Mammary epithelial cell (primary cell): ENCODE measurements at places on chromosomes 6 and 20. TPM values are rescaled to one million over a fixed set of nuclear protein-coding genes. Genes with fewer than 3 reads are reported as not detected.
A peak's percentile ranks its signal among the peaks of the same experiment; 100 is the strongest.

Gene TCF19
- 8.6 and 29.7 TPM in 2 replicates for total RNA-seq

Gene ATXN1
- 18.5 and 34.3 TPM in 2 replicates for total RNA-seq

Gene DTNBP1
- total RNA-seq, result 9.7 and 9.9 TPM in 2 replicates

Gene ABT1
- 14.2 TPM for total RNA-seq

Gene ADGRF5
- 1.5 TPM for total RNA-seq

Gene KIFC1
- total RNA-seq, result 2.8 TPM

Gene MAFB
- 6.5 TPM for total RNA-seq

GRCh38 chr6:152087096-152087495 is 279.6 kb downstream of the ESR1 start:
- DNase-seq, result peak; percentile 37

DNA sequence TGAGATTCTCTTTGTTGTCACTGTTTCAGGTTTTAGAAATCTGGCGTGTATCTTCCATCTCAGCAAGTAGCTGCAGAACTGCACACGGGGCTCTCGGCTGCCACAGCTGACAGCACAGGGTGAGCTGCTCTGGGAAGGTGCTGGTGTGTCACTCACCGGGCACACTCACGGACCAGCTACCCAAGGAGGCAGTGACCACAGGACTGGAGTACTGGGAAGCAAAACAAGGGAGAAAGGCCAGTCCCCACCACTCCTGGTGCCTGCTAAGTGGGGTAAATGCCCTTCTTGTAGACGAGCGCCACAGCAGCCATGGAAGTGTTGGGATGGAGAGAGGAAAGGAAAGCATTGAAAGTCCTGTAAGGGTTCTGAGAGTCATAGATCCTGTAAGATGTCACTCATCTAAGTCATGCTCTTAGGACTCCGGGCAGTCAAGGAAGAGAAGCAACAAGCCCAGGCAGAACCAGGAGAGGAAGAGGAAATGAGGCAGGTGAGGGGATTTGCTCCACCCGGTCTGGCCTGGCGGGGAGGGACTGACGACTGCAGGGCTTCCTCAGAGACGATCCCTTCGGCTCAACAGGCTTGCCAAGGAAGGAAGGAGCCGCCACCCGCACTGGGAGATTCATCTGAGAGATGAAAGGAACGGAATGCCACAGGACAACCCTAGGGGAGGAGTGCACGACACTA is 48.1 kb downstream of the PRDM1 start:
- DNase-seq, result peak; percentile 45

GRCh38 chr6:147000545-147001488 is 203.4 kb upstream of the STXBP5 start:
- no peak for DNase-seq

- no peak for DNase-seq
Observed at GRCh38 chr6:30985490-30985889, 2.0 kb downstream of the MUC21 start.

GRCh38 chr6:138115201-138115600 is 8.0 kb upstream of the PERP start:
- no peak for DNase-seq
